ENCODE measurements at places on chromosomes 5 and 9.

GRCh38 chr5:128077526-128077925, 6.0 kb upstream of the SLC12A2 start:
- no peak for DNase-seq

- DNase-seq = no peak
These were observed 280.0 kb upstream of the ANKRD55 start for GRCh38 chr5:56513141-56513540.

DNA sequence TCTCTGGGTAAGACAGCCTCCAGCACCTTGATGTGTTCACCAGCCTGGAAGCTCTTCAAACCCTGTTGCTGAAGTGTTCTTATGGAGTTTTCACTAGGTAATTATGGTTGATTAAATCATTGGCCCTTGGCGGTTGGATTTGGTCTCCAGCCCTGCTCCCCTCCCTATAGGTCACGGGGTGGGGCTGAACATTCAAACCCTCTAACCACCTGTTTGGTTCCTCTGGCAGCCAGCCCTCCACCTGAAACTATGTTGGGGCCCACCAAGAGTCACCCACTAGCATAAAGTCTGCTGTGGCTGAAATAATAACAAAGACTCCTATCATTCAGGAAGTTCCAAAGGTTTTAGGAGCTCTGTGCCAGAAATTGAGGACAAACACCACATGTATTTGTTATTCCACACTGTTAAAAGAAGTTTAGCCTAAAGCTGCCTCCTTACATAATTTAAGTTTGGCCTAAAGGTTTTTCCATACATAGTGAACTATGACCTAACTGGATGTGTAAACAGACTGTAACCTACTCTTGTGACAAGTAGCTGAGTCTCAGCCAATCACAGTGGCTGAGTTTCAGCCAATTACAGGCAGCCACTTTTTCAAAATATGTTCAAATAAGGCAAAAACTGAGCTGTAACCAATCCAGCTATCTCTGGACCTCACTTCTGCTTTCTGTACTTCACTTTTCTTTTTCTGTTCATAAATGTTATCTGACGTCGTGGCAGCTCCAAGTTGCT, 34.8 kb downstream of the TMEM252 start:
- DNase-seq = no peak

DNA sequence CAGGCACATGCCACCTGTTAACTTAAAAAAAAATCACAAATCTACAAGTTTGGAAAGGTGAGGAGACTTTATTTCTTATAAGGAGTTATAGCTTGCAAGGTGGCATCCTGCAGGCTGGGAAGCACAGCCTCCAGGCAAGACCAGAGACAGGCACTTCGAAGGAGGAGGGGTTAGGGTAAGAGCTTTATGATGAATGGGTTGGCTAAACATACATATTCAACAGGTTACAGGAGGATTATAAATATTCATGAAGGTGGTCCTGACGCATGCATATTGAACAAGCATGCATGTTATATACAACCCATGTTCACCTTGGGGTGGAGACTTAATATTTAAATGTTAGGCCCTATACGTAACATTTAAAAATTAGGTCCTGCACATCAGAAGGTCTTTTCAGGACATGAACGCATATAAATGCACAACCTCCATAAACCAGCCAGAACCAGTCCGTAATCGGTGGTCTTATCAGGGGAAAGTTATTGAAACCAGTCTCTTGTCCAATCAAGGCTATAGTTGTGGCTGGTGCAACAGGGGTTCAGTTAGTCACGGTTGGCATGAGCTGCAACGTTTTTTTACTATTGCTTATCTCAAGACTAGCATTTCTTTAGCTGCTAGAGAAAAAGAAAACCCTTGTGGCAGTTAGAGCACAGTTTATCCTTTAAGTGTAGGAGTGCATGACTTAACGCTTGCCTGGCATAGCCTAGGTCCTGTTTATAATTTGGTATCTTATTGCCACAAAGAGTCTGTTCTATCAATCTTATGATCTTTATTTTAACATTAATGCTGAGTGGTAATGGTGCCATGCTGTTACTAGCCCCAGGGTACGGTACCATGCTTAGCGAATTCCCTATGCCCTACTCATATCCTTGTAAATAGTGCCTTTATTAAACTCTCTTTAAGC, 72.7 kb downstream of the C9orf57 start:
- DNase-seq = no peak

GRCh38 chr9:83706676-83707517, 861 bp downstream of the UBQLN1 start:
- DNase-seq = no peak

DNA sequence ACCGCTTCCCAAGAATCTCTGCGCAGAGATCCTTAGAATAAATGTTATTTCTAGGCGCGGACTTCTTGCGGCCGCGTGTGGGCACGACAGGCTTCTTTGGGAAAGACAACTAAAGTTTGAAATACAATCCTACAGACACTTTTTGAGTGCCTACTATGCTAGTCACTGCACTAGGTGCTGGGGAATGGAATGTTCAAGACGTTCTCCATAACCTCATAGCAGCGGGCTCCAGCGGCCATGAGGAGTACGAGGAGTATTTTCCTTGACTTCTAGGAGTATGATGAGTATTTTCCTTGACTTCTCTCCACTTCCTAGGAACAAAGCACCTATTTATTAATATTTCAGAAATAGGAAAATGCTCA, 636 bp upstream of the PWWP2A start:
- no peak for DNase-seq

GRCh38 chr5:155332618-155333017, 319.1 kb downstream of the KIF4B start:
- no peak for DNase-seq
